Natural killer cell (primary cell): ENCODE measurements at places on chromosomes 11 and 22.
A peak's percentile ranks its signal among the peaks of the same experiment; 100 is the strongest.

DNA sequence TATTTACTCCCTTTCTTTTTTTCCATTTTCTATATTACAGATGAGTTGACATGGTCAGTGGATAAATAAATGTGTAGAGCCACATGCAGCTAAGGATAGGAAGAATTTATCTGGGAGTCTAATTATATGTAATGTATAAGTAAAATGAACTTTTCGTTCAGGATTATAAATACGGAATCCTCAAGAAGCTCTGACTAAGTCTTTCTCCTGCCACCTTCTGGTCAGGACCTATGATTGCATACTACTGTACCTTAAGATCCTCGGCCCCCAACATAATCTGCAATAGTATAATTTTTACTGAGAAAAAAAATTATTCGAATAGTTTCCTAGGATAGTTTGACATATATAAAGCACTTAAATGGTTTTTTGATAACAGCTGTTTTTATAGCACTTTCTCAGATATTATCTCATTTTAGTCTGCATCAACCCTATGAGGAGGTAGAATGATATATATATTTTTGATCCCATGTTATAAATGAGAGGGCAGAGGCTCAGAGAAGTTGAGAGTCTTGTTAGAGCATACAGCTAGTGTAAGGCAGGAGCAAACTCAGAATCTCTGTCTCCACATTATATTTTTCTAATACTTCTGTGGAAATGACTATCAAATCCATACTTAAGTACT, 36.1 kb downstream of the CCDC90B start:
- no peaks in the 10 kb centered on the region for H3K4me1 ChIP-seq
- H3K36me3 ChIP-seq = no peaks in the 10 kb centered on the region
- H3K4me3 ChIP-seq = no peak overlapping the region
- no peak overlapping the region for H3K27ac ChIP-seq
- H3K27me3 ChIP-seq = no peaks in the 10 kb centered on the region
- peak; percentile 73 for DNase-seq

DNA sequence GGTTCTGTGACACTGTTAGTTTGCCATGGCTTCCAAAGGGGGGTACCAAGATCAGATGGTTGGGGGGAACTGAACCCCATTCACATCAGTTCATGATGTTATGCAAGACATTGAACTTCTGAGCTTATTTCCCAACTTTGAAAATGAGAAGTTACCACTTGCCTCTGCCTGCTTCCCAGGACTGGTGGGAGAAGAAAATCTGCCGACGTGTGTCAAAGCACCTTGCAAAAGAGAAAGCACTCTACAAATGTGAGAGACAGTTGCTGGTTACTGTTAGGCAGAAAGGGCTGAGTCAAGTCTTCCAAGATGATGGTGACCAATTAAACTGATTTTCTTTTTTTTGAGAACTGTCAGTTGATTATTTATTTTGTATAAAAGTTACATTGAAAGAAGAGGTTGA, 45.6 kb downstream of the SMCO4 start:
- DNase-seq = no peak
- H3K4me1 ChIP-seq = no peaks in the 10 kb centered on the region
- H3K27ac ChIP-seq = no peak overlapping the region
- no peaks in the 10 kb centered on the region for H3K27me3 ChIP-seq
- H3K36me3 ChIP-seq = no peaks in the 10 kb centered on the region

DNA sequence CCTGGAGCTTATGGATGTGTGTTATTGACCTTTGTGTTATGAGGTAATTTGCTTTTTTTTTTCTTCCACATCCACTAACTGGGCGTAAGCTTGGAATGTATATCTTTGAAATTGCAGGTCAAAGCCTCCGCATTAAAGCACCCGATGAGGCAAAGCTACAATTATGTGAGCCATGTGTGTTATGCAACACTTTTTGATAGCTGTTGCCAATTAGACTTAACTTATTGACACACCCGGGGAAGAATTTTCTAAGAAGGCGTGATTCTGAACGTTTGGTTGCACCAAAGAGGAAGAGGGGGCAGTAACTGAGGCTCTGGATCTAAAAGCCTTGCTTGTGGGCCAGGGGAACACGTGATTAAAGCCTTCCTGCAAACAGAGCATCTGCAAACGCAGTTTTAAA, 610 bp upstream of the TEX12 start:
- H3K27me3 ChIP-seq = no peaks in the 10 kb centered on the region
- H3K36me3 ChIP-seq = no peaks in the 10 kb centered on the region
- H3K4me1 ChIP-seq = peaks cover 2% of the 10 kb centered on the region
- no peak overlapping the region for H3K4me3 ChIP-seq

- H3K36me3 ChIP-seq = peaks cover 4% of the 10 kb centered on the region
- DNase-seq = no peak
- H3K27ac ChIP-seq = peak overlapping the region; percentile 83
- H3K27me3 ChIP-seq = no peaks in the 10 kb centered on the region
These were observed 6.8 kb downstream of the TBC1D22A start for GRCh38 chr22:46769191-46769675.

DNA sequence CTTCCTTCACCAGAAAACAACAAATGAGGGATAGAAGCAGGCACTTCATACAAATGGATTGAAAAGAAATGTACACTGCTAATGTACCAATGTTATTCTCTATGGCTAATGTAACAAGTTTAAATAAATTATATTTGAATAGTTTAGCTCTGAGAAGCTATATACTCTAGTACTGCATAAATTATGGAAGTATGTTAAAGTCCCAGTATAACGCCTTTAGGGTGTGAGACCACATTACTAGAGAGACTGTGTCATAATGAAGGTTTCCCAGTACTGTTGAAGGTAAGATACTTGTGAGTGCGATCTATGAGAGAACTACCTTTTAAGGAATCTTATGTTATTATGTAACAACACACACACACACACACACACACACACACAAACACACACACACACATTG, 39.8 kb upstream of the GAB2 start:
- H3K4me1 ChIP-seq = no peaks in the 10 kb centered on the region
- no peaks in the 10 kb centered on the region for H3K36me3 ChIP-seq
- H3K27ac ChIP-seq = no peak overlapping the region

GRCh38 chr11:35103366-35104208, 35.4 kb upstream of the CD44 start:
- no peaks in the 10 kb centered on the region for H3K36me3 ChIP-seq
- H3K27me3 ChIP-seq = no peaks in the 10 kb centered on the region
- H3K4me3 ChIP-seq = no peak overlapping the region
- no peak overlapping the region for H3K27ac ChIP-seq

DNA sequence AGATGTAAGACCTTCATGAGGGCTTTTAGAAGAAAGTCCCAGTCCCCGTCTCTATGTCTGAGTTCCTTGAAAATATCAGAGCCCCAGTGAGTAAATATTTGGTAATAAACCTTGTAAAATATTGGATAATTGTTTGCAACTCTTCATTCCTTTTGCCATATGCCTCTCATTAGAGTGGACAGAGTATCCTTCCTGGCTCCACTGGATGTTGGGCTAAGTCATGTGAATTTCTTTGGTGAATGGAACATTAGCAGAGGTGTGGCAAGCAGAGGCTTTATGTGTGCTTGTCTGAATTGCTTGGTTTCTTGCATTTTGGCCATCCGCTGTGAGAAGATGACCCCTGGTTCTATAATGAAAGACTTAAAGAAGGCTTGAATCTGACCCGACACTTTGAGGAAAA, 490.3 kb downstream of the METTL15 start:
- no peaks in the 10 kb centered on the region for H3K4me1 ChIP-seq
- no peaks in the 10 kb centered on the region for H3K27me3 ChIP-seq
- H3K27ac ChIP-seq = no peak overlapping the region
- DNase-seq = no peak
- H3K4me3 ChIP-seq = no peak overlapping the region

DNA sequence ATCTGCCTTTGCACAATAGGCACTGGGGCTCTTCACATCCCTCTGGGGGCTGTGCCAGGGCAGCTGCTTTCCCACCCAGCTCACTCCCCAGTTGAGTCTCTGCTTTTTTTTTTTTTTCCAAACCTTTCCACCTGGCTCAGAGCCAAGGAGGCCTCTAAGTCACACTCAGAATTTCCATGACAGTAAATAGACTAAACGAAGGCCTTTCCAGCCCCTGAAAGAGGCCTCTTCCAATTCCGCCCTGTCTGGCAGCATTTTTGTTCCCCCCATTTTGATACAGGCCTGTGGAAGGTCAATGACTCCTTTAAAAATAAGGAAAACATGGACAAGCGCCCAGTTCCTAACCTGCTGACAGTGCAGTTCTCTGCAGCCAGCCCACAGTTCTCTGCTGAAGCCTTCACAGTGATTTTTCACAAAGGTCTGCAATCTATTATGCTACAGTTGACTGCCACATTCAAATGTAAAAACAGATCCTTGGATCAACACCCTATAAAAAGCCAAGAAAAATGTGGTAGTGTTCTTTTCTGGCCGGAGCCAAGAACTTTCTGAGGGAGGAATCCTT, 107.5 kb upstream of the SESN3 start:
- H3K27ac ChIP-seq = no peak overlapping the region
- H3K27me3 ChIP-seq = no peaks in the 10 kb centered on the region
- no peaks in the 10 kb centered on the region for H3K36me3 ChIP-seq
- DNase-seq = no peak
- no peak overlapping the region for H3K4me3 ChIP-seq

GRCh38 chr11:119316016-119316728, 758 bp downstream of the MCAM start:
- no peaks in the 10 kb centered on the region for H3K36me3 ChIP-seq
- H3K27ac ChIP-seq = no peak overlapping the region
- peaks cover 31% of the 10 kb centered on the region for H3K27me3 ChIP-seq

DNA sequence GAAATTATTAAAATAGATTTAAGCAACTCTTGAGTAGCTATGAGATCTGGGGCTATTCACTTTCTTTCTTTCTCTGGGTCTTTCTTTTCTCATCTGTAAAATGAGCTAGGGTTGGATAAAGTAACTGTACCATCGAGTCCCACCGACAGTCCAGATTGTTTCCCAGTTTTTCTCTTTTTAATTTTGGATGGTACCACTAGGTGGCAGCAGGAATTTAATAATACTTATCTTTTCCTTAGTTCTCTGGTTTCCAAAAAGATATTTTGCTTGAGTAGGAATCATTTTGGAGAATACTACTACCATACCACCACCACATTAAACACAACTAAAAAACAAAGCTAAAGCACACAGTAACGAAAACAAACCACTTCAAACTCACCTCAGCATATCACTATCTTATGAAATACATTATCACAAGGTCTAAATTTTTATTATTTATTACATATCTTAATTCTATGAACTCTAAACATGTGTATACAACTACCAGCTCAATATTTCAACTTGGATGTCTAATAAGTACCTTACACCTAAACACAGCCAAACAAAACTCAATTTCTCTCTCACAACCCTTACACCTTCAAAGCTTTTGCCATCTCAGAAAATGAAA, 584.0 kb downstream of the KCNA4 start:
- no peaks in the 10 kb centered on the region for H3K4me1 ChIP-seq
- no peak overlapping the region for H3K27ac ChIP-seq
- no peak overlapping the region for H3K4me3 ChIP-seq
- no peak for DNase-seq
- no peaks in the 10 kb centered on the region for H3K27me3 ChIP-seq
- H3K36me3 ChIP-seq = no peaks in the 10 kb centered on the region

DNA sequence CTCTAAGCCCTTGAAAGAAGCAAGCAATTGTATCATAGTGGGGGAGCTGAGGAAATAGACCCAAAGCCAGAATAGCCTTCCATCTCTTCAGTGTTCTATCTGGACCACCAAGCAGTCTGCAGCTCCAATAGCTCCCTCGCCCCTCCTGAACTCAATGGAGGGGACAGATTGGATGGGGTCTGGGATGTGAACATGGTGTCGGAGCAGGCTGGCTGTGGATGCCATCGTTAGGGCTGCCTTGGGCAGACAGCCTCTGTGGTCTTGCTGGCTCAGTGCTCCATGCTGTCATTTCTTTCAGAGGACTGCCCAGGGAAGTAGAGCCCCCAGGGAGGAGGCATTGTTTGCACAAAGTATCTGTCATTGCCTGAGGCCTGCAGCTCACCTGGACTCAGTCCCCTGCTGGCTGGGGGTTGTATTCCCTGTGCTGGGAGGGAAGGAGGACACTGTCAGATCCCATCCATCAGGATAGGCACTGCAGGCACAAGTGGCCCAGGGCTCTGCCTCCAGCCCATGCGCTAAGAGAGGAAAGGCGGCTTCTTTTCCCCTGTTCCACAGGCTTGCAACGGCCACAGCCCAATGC, 537.7 kb downstream of the BUD13 start:
- no peak overlapping the region for H3K4me3 ChIP-seq
- H3K27ac ChIP-seq = no peak overlapping the region
- no peaks in the 10 kb centered on the region for H3K36me3 ChIP-seq

- no peak overlapping the region for H3K4me3 ChIP-seq
- no peak overlapping the region for H3K27ac ChIP-seq
- no peaks in the 10 kb centered on the region for H3K4me1 ChIP-seq
- no peaks in the 10 kb centered on the region for H3K36me3 ChIP-seq
- no peaks in the 10 kb centered on the region for H3K27me3 ChIP-seq
These were observed 185.3 kb upstream of the LARGE1 start for GRCh38 chr22:34105461-34106062.

DNA sequence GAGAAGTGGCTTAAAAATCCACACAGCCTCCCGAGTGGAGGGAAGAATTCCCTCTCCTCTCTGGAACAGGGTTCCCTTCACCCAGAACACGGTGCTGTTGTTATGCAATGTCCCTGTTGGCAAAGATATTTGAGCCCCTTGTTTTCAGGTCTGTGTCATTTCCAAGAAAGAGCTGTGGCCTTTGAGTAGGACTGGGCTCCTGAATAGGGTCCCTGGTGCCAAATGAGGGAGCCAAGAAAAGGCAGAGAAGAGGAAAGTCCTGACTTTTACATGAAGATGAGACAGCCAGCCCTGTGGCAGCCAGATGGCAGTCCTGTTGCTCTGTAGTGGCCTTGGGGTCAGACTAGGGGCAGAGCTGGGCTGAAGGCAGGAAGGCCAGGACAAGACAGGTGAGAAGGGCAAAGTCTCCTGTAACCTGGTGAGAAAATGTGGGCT, 51.2 kb upstream of the ELF5 start:
- DNase-seq = no peak
- no peaks in the 10 kb centered on the region for H3K36me3 ChIP-seq
- no peak overlapping the region for H3K27ac ChIP-seq
- no peaks in the 10 kb centered on the region for H3K4me1 ChIP-seq

GRCh38 chr11:118398791-118399559, 2.4 kb upstream of the ATP5MG start:
- DNase-seq = peak; percentile 92
- peak overlapping the region; percentile 68 for H3K27ac ChIP-seq
- H3K36me3 ChIP-seq = peaks cover 32% of the 10 kb centered on the region
- no peak overlapping the region for H3K4me3 ChIP-seq
- H3K27me3 ChIP-seq = no peaks in the 10 kb centered on the region
- H3K4me1 ChIP-seq = peaks cover 15% of the 10 kb centered on the region

GRCh38 chr11:64970731-64971151, 1.2 kb downstream of the MAJIN start:
- H3K27me3 ChIP-seq = peaks cover 6% of the 10 kb centered on the region
- DNase-seq = no peak
- peaks cover 22% of the 10 kb centered on the region for H3K4me1 ChIP-seq
